Amniotic stem cell (primary cell): ENCODE measurements at places on chromosomes 5 and 9.

DNA sequence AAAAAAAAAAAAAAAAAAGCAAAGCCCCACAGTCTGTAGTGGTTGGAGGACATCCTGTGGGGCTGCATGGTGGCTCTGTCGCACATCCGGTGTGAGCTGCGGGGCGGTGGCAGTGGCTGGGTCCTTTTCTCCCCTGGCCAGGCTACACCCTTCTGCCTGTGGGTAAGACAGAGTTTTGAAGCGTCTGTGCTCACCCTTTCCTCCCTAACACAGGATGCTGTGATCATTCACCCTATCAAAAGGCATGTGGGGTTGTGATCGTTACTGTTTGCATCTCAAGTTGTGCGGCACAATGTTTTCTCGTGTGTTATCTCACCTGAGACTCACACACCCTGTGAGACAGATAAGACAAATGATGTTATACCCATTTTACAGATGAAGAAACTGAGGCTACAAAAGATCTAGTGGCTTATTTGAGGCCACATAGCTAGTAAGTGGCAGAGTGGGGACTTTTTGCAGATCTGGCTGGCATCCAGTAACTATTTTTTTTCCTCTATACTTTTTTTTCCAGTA, 17.5 kb downstream of the IRF1 start:
- DNase-seq, result no peak

- peak; percentile 51 for DNase-seq
These were observed 246.5 kb downstream of the SYK start for GRCh38 chr9:91047993-91048607.

- no peak for DNase-seq
These were observed 1668.0 kb upstream of the C9orf72 start for GRCh38 chr9:29241320-29241719.

- DNase-seq, result no peak
These were observed 19.3 kb downstream of the RASEF start for GRCh38 chr9:83043597-83043996.

GRCh38 chr5:100401149-100401548, 134.0 kb upstream of the FAM174A start:
- DNase-seq, result no peak

DNA sequence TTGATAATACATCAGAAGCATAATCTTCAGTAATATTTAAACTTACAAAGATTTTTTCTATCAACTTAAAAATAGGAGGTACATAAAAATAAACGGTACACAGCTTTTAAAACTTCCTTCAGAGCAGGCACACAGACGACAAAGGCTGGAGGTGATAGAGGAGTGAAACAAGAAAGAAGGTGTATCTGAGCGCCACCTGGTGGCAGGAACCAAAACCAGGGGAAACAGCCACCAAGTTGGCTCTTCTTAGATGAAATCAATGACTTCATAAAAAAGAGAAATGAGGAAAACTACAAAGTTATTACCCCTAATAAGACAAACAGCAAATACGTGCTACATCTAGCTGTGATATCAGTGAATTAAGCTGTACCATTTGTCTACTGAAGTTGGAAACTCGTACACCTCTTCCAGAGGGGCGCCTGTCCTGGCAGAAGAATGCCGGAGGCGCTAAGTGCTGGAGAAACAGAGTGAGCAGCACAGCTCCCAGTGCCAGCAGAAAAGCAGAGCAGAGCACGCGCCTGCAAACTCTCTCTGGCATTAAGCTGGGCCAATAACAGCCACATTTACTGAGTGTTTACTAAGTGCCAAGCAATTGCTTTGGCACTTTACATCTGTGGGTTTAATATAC, 85.9 kb downstream of the SETX start:
- peak; percentile 2 for DNase-seq
